ENCODE measurements at places on chromosomes 6 and 20.

DNA sequence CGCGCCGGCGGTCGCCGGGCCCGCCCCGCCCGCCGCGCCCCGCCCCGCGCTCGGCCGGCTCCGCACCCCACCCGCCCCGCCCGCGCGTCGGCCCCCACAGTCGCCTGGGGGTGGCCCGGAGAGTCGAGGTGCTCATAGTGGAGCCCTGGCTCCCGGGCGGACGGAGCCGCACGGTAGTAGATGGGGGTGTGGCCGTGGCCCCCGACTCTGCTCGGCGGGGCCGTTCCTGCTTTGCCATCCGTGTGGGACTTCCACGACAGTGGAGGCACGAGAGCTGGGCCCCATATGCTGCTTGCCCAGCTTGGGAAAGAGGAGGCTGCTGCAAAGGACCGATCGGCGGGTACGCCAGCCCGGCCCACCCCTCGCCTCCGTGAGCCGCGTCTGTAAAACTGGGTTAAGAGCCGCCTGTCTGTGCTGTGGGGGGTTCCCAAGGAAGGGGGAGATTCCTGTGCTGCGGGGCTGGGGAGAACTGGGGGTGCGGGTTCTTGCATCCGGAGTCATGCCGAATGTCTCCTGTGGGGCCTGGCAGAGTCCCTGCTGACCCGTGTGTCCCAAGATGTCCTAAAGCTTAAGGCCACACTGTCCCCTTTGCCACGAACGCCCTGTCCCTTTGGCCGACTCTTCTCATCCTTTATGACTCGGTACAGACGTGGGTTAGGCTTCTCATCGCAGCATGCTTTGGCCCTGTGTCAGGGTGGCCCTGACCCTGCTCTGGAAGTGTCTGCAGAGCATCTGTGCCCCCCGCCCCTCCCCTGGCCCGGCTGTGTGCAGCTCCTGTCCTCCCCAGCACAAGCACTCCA, at the start of gene OPRL1:
Gene OPRL1 (plus strand): TSS at position 70 of the 800 bp plus-strand sequence. CDS start 12,639 bp downstream, outside the sequence.
- peaks cover 53% of the 10 kb centered on the region for H3K4me1 ChIP-seq
- peak within 1 kb of the TSS; percentile 80 for H3K4me3 ChIP-seq
- H3K27me3 ChIP-seq, result peaks cover 17% of the 10 kb centered on the region
- H3K27ac ChIP-seq, result peak within 1 kb of the TSS; percentile 91
- peak; percentile 69 for DNase-seq

DNA sequence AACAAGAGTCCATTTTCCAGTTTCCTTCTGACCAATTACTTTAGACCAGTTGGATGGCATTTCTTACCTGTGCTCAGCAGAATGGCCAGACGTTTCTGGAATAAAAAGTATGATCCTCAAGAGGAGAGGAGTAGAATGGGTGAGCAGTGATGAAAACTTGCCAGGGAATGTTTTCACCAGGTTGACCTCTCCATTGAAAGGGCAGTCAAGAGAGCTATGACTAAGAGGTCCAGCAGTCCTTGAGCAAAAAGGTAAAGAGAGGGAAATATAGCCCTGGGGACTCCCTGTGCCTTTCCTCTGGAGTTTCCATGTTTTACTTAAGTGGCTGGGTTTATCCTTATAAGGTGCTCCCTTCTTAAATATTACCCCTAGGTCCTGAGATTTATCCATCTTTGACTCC, 210.9 kb downstream of the TBX18 start:
- no peaks in the 10 kb centered on the region for H3K27me3 ChIP-seq
- no peaks in the 10 kb centered on the region for H3K36me3 ChIP-seq
- no peak overlapping the region for H3K4me3 ChIP-seq
- peaks cover 5% of the 10 kb centered on the region for H3K4me1 ChIP-seq
- no peak overlapping the region for H3K27ac ChIP-seq
- DNase-seq, result no peak

GRCh38 chr6:53756396-53756795, 38.4 kb upstream of the LRRC1 start:
- no peaks in the 10 kb centered on the region for H3K4me1 ChIP-seq
- no peak for DNase-seq
- no peaks in the 10 kb centered on the region for H3K36me3 ChIP-seq
- no peaks in the 10 kb centered on the region for H3K27me3 ChIP-seq

GRCh38 chr20:34922654-34923381, 32.8 kb downstream of the GSS start:
- peaks cover 5% of the 10 kb centered on the region for H3K4me1 ChIP-seq
- H3K27ac ChIP-seq, result peak overlapping the region; percentile 36
- no peak overlapping the region for H3K4me3 ChIP-seq
- H3K27me3 ChIP-seq, result no peaks in the 10 kb centered on the region

GRCh38 chr6:43669050-43669921, 18.3 kb downstream of the MRPS18A start:
- peak; percentile 72 for DNase-seq
- H3K4me1 ChIP-seq, result peaks cover 24% of the 10 kb centered on the region

GRCh38 chr20:25669826-25670422, 26.7 kb downstream of the ZNF337 start:
- H3K4me1 ChIP-seq, result no peaks in the 10 kb centered on the region
- DNase-seq, result no peak
- H3K27ac ChIP-seq, result no peak overlapping the region
- peaks cover 18% of the 10 kb centered on the region for H3K36me3 ChIP-seq
- H3K27me3 ChIP-seq, result no peaks in the 10 kb centered on the region

DNA sequence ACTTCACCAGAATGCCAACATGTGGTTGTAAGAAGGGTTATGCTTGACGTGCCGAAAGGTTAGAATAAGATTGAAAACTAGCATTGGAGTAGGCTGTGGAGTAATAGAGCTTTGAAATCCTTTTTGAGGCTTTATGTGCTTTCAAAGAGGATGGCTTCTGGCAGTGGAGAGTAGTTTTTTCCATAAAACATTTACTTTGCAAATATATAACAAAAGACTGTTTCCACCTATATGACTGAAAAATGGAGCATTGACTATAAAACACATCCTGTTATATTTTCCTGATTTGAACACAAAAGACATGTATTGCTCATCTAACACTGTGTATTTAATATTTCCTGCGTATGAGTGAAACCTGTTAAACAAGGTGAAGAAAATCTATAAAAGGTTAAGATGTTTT, 38.8 kb downstream of the ZFAND3 start:
- H3K4me3 ChIP-seq, result no peak overlapping the region
- H3K27me3 ChIP-seq, result no peaks in the 10 kb centered on the region
- H3K27ac ChIP-seq, result no peak overlapping the region
- H3K36me3 ChIP-seq, result no peaks in the 10 kb centered on the region
- no peak for DNase-seq
- H3K4me1 ChIP-seq, result no peaks in the 10 kb centered on the region

GRCh38 chr6:89475634-89476033, 42.7 kb downstream of the ANKRD6 start:
- no peak overlapping the region for H3K4me3 ChIP-seq
- H3K4me1 ChIP-seq, result peaks cover 20% of the 10 kb centered on the region
- H3K27ac ChIP-seq, result peak overlapping the region; percentile 23
- H3K27me3 ChIP-seq, result no peaks in the 10 kb centered on the region

DNA sequence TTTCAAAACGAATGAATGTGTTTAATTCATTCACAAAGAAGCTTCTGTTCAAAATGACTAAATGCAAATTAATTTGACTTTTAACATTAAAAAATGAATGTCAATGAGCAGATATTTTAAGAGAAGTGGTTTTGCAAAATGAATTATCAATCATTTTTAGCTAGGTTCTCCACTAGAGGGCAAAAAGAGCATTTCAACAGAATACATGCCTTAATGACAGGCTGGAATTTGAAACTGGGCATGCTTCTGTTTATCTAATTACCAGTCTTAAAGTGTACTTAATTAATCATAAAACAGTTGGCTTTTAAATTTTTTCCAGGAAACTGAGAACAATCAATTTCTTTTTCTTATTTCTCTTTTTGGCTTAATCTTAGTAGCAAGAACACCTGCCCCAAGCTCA, 63.8 kb upstream of the TINAG start:
- no peak overlapping the region for H3K4me3 ChIP-seq
- DNase-seq, result no peak
- H3K36me3 ChIP-seq, result no peaks in the 10 kb centered on the region

DNA sequence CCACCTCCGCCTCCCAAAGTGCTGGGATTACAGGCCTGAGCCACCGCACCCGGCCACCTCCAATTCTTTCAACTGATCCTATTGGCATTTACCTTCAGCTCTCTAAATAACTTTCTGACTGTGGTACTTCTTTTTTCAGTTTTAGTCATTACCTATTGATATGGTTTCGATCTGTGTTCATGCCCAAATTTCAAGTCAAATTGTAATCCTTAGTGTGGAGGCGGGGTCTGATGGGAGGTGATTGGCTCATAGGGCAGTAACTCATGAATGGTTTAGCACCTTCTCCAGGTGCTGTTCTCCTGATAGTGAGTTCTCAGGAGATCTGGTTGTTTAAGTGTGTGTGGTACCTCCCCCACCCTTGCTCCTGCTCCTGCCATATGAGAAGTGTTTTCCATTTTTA, 140.9 kb downstream of the LPA start:
- H3K27ac ChIP-seq, result no peak overlapping the region
- H3K4me3 ChIP-seq, result no peak overlapping the region
- peaks cover 7% of the 10 kb centered on the region for H3K4me1 ChIP-seq
- H3K27me3 ChIP-seq, result no peaks in the 10 kb centered on the region
- DNase-seq, result no peak

- H3K4me3 ChIP-seq, result no peak overlapping the region
- peaks cover 12% of the 10 kb centered on the region for H3K4me1 ChIP-seq
- H3K27me3 ChIP-seq, result no peaks in the 10 kb centered on the region
- DNase-seq, result no peak
- no peak overlapping the region for H3K27ac ChIP-seq
- no peaks in the 10 kb centered on the region for H3K36me3 ChIP-seq
These were observed 47.4 kb downstream of the TGM2 start for GRCh38 chr20:38117635-38118034.

GRCh38 chr6:49915035-49915434, 48.7 kb upstream of the CRISP1 start:
- no peak for DNase-seq
- H3K27ac ChIP-seq, result no peak overlapping the region
- H3K4me1 ChIP-seq, result no peaks in the 10 kb centered on the region
- no peaks in the 10 kb centered on the region for H3K27me3 ChIP-seq
- no peaks in the 10 kb centered on the region for H3K36me3 ChIP-seq
- H3K4me3 ChIP-seq, result no peak overlapping the region

DNA sequence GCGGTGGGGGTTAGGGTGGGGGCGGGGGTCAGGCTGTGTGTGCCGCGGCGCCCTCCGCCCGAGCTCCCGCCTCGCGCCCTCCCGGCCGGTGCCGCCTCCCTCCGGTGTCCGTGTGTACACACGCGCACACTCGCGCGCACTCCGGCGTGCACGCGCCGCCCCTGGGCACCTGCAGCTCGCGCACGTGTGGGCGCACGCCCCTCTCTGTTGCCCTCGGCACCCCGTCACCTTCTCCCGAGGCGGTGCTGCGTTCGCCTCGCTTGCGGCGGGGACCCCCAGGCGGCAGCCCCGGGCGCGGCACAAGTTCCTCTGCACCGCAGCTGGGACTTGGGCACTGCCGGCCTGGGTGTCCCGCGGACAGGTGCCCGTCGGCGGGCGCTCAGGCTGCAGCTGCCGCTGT, 525 bp downstream of the MACROD2 start:
- no peaks in the 10 kb centered on the region for H3K36me3 ChIP-seq
- H3K4me1 ChIP-seq, result peaks cover 20% of the 10 kb centered on the region
- peak overlapping the region; percentile 62 for H3K27ac ChIP-seq
- no peaks in the 10 kb centered on the region for H3K27me3 ChIP-seq
- peak overlapping the region; percentile 69 for H3K4me3 ChIP-seq
- peak; percentile 92 for DNase-seq
